Kidney tubule cell (primary cell): ENCODE measurements at places on chromosomes 13 and 19.

- DNase-seq, result no peak
Observed at GRCh38 chr13:26976313-26976712, 195.3 kb downstream of the USP12 start.

GRCh38 chr13:20006206-20006605 is 47.7 kb downstream of the ZMYM2 start:
- DNase-seq, result no peak

DNA sequence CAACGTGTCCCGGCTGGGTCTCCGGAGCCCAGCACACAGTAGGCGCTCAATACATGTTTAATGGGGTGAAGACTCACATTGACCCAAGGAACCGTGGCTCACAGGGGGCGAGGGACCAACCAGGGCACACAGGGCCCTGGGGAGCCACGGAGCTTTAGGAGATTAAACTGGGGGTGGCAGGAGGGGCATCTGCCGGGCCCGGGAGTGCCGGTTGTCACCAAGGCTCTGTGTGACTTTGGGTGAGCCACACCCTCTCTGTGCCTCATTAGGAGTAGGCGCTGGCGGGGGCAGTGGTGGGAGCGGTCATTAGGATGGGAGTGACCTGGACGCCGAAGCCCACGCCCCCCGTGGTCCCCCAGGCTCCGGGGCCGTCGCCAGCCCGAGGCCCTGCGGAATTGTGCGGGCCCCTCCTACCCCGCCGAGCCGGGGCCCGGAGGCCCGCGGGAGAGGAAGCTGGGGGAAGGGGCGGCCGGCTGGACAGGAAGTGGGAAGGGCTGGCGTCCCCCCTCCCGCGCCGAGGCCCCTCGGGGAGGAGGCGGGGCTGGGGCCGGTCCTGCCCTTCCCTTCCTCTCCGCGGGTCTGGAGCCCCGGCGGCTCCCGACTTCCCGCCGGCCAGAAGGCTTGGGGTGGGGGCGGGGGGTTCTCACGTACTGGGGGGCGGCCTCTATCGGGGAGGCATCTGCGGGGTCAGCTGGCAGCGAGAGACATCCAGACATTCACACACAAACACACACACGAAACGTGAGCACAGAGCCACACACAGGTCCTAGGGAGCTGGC is 1.8 kb upstream of the SSBP4 start:
- peak; percentile 70 for DNase-seq

DNA sequence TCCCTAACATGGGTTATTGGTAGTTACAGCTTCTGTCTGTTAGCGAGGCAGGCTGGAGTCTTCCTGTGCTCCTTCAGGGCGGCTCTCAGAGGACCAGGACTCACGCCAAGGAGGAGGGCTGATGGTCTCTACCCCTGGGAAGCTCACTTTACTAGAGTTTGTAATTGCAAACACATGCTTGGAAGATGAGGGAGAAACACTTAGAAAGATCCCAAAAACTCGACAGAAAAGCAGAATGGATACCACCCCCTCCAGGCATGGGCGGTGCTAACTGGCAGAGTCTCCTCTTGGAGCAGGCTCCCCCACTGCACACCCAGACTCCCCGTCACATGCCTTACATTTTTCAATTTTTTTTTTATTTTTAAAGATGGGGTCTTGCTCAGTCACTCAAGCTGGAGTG is 62.0 kb downstream of the PARP4 start:
- no peak for DNase-seq
